Central memory CD4-positive, alpha-beta T cell (primary cell): ENCODE measurements at places on chromosomes 12 and 14.

DNA sequence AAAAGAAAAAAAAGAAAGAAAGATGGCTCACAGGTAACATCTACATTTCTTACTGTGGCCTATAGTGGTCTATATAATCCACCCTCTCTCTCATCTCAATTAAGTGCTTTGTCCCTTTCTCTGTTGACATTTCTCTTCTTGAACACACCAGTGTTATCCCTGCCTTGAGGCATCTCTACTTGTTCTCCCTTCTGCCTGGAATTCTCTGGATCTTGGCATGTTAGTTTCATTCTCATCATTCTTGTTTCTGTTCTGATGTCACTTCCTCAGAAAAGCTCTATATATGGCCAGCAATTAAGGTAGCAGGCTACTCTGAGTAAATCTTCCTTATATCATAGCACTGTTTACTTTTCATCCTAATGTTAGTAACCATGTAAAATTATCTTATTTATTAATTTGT is 155.7 kb upstream of the PDZRN4 start:
- DNase-seq: no peak

DNA sequence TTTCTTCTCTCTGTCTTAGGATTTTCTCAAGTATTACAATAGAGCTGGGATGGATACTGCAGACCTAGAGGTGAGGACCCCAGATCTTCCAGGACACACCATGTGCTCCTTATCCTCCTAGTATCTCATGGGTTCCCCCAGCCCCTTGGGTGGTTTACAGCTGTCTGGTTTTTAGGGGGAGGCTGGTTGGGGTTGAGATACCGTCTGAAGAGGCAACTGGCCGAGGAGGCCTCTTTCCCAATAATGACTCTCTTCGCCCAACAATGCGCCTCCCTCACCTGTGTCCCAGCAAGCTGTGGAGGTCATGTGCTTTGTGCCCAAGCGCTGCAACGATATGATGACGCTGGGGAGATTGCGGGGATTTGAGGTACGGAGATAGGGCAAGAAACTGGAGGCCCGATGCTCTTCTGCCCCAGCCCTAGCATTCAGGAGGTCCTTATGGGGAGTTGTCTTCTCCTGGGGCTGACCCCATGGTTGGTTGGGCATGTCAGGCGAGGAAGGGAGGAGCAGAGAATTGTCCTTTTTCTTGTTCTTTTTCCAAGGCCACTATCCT is 3.8 kb downstream of the ARHGEF25 start:
- DNase-seq: no peak

DNA sequence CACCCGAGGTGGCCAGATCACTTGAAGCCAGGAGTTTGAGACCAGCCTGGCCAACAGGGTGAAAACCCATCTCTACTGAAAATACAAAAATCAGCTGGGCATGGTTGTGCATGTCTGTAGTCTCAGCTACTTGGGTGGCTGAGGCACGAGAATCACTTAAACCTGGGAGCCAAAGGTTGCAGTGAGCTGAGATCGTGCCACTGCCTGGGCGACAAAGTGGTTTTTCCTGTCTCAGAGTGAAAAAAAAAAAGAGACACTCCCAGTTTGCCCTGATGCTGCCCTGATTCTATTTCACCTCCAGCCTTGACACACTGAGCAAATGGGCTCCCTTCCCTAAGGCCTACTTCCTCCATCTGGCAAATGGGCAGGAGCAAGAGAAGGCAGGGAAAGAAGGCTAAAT is 28.5 kb upstream of the PLEK2 start:
- DNase-seq: no peak

DNA sequence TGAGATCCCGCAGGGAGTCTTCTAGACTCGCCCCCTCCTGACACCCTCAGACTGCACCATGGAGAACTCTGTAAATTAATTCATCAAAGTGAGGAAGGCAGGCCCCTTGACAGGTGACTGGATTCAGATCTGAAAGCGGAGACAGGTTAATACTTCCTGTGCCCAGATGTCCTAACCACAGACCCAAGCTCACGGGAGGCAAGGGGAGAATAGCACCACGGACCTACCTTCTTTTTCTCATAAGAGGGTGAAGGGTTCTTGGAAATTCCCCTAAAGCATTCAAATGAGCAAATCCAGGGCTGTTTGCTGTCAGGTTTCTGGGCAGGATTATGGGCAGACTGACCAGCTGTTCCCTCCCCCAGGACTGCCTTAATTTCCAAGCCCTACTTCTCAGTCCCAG is 170.0 kb downstream of the ZFP36L1 start:
- no peak for DNase-seq

- DNase-seq: no peak
Measured at GRCh38 chr12:25833657-25834056, 124.8 kb upstream of the RASSF8 start.

DNA sequence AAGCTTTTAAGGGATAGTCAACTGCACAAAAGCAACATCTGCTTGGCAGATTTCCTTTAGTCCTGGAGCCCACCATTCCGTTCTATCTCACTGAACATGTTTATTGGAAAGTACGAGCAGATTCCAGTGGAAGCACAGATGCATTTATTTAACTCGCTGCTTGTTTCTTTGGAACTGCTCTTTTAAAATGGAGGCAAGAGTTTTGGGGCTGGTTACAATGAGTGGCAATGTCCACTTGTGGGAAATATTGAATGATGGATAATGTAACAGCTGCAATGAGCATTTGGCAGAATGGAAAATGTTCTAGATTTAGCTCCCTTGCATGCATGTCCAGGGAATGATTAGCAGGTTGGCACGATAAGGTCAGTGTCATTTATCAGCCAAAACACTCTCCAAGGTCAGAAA is 163.0 kb downstream of the ATP23 start:
- no peak for DNase-seq

DNA sequence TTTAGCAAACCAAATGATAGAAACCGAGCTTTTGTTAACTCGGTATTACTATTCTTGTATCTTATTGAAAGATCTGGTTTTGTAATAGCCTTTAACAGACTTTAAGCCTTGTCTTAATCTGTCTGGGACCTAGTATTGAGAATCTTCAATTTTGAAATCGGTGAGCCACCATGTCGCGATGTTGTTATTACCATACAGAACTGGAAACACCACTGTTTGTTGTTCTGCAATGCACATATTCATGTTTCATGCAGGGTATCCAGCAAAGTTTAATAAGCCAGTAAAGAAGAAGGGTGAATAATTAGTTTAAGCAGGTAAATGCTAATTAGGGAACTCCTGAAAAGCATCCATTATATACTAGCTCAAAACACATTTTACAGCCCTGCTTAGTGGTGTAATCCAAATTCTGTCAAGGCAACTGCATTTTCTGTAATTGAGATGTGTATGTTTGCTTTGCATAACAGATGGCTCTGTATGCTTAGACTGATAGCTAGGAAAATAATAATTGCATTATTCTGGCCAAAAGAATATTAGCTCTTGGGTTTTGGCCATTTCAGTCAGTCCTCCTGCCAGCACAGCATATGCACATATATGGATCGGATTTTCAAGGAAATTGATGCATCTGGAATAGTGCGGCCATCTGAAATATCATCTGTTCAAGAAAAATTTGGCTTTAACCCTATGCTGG is 389.2 kb downstream of the EGLN3 start:
- no peak for DNase-seq

DNA sequence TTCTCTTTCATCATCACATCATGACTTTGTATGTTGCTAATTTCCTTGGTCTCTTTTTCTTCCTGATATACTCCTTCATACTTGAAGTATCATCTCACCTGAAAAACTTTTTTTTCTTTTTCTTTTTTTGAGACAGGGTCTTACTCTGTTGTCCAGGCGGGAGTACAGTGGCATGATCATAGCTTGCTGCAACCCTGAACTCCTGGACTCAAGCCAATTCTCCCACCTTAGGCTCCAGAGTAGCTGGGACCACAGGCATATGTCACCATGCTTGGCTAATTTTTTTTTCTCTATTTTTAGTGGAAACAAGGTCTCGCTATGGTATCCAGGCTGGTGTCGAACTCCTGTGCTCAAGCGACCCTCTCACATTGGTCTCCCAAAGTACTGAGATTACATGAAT is 107.6 kb downstream of the RALGAPA1 start:
- no peak for DNase-seq

- peak; percentile 25 for DNase-seq
Measured at GRCh38 chr14:75280291-75280830, 1.7 kb downstream of the FOS start.

DNA sequence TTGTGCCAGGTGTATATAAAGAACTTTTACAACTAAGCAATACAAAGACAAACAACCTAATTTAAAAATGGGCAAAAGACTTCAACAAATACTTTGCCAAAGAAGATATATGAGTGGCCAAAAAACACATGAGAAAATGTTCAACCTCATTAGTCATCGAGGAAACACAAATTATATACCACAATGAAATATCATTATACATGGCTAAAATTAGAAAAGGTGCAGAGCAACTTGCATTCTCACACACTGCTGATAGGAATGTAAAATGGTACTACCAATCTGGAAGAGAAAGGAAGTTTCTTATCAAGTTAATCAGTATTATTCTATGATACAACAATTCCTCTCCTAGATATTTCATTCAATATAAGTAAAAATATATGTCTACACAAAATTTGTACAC is 131.6 kb upstream of the FRMD6 start:
- no peak for DNase-seq

DNA sequence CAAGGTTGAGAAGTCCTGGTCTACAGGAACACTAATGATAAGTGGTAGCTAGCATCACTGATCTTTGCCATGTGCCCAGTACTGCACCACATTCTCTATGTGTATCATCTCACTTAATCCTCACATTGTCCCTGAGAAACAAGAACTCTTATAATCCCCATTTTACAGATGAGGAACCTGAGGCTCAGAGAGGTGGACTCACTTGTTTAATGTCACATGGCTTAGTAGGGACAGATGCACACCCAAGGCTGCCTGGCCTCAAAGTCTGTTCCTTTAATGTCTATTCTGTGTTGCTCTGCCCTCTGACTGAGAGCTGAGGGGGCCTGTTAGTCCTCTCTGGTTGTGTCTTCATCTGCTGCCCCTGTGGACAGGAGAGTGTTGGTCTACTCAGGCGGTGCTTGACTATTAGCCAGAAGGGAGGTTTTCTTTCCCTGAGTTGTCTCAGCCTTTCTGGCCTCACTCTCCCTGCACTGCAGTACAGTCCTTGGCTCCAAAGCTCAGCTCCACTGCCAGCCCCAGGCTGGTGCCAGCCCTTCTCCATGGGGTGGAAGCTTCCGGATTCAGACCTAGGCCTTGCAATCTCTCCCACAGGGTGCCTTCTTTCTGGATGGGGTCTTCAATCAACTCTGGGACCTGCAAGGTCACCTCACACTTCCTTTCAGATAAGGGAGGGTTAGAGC is 4.9 kb upstream of the DYNLL1 start:
- DNase-seq: no peak

DNA sequence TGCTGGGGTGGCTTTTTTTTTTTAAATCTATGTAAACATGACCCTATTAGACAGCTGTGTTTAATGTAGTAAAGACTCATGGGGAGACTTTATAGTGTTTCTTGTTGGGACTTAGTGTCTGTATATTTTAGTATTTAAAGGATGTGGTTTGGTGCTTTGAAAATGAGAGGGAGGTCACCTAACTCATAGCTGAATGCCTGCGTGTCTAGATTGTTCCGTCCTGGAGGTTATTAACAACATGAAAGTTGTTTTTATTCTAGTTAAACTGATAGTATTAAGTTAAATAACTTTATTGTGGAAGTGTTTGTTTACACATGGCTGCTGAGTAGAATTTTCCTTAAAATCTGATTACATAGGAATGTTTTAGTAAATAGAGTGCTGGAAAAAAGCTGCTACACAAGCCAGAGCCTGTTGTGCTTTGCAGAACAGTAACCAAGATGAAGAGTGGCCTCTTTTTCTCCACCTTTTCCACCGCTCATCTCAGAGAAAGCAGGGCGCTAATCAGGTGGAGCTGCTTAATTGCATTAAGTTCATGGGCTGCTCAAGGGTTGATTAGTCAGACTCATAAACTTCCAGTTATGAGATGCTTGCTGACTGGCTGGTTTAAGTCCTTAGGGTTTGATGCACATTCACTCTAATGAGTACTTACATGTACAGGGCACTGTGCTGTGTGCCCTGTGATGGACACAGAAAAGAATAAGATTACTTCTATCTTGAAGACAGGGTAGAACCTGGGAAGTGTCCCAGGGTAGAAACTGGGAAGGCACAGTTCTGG is 62.7 kb downstream of the FBXO34 start:
- DNase-seq: peak; percentile 17

GRCh38 chr14:95410838-95411237 is 91.1 kb upstream of the CLMN start:
- no peak for DNase-seq

DNA sequence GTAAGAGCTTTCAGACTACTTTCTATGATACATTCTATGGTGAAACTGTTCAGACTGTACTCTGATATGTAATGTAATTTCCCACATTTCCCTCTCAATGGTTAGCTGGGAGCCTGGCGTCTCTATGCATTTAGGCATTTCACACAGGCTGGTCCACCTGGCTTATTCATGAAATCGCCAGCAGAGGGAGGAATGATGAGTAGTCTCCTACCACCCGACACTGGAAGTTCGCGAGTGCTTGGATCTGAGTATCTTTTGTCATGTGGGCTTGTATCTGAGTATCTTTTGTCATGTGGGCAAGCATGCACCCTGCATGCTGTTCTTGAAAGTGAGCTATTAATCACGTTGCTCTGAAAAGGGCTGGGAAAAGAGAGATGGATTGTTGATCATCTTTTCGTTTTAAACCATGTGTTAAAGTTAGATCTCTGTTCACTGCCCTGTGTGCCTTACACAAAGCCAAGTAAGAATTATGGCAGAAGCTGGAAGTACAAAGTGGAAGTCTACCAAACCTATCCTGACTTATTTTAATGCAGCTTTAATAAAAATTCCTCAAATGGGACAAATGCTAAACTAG is 235.0 kb downstream of the ATP23 start:
- DNase-seq: no peak

DNA sequence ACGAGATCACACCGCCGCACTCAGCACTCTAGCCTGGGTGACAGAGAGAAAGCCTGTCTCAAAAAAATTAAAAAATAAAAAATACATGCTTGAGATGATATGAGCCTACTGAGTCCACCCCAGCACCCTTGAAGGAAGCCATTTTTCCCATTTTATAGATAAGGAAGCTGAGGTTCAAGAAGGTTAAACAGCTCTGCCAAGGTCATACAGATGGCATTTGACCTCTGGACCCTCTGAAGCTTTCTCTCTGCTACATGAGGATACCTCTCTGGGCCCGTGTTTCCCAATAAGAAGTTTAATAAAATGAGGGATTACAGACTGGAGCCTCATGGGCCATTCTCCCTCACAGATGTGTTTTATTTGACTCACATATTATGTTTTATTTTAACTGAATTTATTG is 53.9 kb upstream of the PNMA1 start:
- no peak for DNase-seq

- no peak for DNase-seq
Measured at GRCh38 chr14:91599994-91600393, 89.9 kb upstream of the PPP4R3A start.

DNA sequence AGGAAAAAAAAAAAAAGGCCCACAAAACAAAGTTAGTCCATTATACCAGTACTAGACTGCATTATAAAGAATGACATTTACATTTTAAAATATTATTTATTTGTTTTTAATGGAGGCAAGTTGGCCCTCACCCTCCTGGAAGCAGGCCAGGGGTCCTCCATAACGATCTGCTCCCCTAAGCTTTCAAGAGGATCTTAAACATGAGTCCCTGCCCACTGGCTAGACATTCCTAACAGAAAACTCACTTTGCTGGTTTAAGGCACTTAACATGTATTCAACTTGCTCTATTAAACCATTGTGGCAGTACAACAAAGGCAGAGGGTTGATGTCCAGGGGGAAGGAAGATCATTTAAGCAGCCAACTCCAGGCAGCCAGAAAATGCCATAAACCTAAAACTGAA is 111.4 kb downstream of the STXBP6 start:
- no peak for DNase-seq
